Umbilical cord (tissue), 2 donors: ENCODE measurements at places on chromosomes 7 and 10.

- DNase-seq = peak; percentile 34
These were observed 17.6 kb upstream of the ELOVL3 start for GRCh38 chr10:102208311-102209035.

DNA sequence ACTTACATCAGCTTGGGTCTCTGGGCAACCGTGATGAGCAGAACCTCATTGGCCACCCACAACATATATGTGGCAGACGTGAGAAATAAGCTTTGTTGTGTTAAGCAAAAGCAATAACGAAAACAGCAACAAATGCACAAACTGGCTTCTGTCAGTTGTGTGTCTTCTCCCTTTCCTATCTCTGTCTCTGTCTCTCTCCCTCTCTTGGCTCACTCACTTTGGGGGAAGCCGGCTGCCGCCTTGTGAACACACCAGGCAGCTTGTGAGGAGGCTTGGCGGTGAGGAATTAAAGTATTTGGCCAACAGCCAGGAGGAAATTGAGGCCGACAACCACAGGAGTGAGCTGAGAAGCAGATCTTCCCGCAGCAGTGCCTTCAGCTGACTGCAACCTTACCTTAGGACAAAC lies 21.9 kb upstream of the CDCA7L start:
- no peak for DNase-seq

GRCh38 chr10:77110757-77111156 lies 526.9 kb downstream of the KCNMA1 start:
- no peak for DNase-seq

DNA sequence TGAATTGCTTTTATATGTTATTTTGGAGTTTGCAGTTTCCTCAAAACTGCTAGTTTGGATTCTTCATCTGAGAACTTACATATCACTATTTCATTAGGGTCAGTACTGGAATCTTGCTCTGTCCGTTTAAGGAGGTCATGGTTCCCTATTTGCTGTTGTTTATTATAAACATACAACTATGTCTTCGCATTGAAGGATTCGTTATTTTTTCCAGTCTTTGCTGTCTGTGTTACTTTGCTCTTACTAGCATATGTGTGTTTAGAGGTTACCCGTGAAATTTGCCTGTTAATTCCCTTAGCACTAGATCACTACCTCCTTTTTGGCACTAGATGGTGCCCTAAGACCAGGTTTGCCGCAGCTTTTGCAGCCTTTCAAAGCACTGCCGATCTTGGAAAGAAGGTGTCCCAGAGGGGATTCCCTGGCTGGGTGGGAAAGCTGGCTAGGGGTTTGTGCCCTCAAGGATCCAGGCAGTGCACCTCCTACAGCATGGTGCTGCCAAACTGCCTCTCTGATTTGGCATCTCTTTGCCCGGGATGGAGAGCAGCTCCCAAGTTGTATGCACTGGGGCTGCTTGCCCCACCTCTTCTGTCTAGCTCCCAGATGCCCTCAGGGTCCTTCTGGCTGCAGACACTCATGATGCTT lies 103.1 kb upstream of the APBB1IP start:
- peak; percentile 67 for DNase-seq
